Activated CD8-positive, alpha-beta memory T cell treated with anti-CD3 and anti-CD28 coated beads for 1 hour (primary cell): ENCODE measurements at places on chromosomes 11 and 22.
A peak's percentile ranks its signal among the peaks of the same experiment; 100 is the strongest.

- DNase-seq = no peak
Observed at GRCh38 chr11:34204396-34205279, 99.2 kb downstream of the NAT10 start.

DNA sequence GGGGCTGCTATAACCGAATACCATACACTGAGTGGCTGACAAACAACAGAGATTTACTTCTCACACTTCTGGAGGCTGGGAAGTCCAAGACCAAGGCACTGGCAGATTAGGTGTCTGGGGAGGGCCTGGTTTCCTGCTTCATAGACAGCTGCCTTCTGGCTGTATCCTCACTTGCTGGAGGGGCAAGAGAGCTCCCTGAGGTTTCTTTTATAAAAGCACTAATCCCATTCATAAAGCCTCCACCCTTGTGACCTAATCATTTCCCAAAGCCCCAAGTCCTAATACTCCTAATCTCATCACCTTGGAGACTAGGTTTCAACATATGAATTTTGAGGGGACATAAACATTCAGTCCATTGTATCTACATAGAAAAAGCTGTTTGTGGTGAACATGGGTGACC, 131.8 kb downstream of the KIRREL3 start:
- DNase-seq = no peak

GRCh38 chr22:35887296-35887875, 141.2 kb downstream of the RBFOX2 start:
- no peak for DNase-seq

DNA sequence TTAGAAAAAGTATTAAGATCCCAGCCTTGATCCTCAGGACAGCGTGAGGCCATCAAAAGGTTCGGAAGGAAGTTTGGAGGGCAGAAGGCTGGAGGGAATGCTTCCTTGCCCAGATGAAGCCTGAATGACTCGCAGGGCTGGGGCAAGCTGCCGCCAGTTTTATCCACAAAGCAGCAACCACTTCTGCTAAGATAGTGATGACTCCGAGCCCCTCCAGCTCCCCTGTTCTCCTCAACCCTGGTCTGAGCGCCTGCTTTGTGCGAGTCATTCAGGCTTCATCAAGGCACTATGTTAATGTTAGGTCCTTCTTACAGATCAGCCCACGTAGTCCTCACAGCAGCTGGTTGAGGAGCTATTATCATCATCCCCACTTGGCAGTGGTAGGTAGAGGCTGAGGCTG, 158.8 kb downstream of the COMMD9 start:
- no peak for DNase-seq

- no peak for DNase-seq
Observed at GRCh38 chr22:20579273-20580120, 72.1 kb downstream of the MED15 start.

- DNase-seq = no peak
Observed at GRCh38 chr22:23383491-23384361, 196.4 kb downstream of the IGLL1 start.

DNA sequence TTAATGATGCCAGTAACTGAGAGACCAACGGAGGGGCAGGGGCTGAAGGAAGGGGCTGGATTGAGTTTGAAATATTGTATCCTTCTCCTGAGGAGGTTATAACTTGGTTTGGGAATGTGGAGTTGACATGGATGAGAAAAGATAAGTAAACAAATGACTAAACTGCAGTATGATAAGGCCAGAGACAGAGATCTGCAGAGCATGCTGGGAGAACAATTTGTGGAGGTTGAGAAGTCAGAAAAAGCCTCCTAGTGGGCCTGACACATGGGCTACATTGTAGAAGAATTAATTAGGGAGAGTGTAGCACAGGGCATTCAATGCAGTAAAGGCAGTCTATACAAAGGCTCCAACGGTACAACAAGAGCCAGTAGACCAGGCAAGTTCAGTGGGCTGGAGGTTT, 55.9 kb downstream of the SPON1 start:
- no peak for DNase-seq

- DNase-seq = no peak
Observed at GRCh38 chr22:32958001-32958400, 100.2 kb downstream of the SYN3 start.

GRCh38 chr11:77801477-77801876, 19.0 kb downstream of the RSF1 start:
- DNase-seq = no peak

- DNase-seq = no peak
Observed at GRCh38 chr22:46297151-46297812, 612 bp downstream of the GTSE1 start.

- no peak for DNase-seq
Observed at GRCh38 chr22:18023509-18024275, 669 bp downstream of the MICAL3 start.

DNA sequence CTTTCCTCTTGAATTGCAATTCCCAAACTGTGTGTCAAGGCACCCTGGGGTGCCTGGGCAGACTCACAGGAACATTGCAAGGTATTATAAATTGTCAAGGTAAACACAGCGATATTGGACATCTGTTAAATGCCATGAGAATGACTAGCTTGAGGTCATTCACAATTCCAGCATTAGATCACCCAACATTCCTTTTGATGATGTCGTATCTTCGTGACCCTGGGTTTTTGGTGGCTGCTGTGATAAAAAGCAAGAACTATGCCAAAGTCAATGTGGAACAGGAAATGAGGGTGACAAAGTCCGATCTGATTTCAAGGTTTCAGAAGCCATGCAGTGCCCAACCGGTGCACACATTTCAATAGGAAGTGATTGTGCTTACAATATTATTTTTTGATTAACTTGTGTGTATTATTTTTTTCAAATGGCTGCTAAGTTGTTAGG, 458.4 kb downstream of the MIAT start:
- DNase-seq = no peak

GRCh38 chr22:46693634-46694415, 44.2 kb downstream of the CERK start:
- DNase-seq = no peak

DNA sequence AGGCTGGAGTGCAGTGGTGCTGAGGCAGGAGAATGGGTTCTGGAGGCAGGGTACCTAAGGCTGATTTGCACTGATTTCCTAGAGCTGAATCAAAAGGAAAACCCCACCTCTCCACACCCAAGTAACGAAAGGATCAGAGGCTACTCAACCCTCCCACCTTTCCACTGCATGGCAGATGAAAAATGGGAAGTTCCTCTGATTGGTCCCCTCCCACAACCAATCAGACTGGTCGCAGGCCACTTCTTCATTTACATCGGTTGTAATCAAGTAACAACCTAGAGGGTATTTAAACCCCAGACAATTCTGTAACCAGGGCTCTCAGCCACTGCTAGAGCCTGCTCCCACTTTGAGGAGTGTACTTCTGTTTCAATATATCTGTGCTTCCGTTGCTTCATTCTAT, 18.6 kb upstream of the PARVB start:
- no peak for DNase-seq

GRCh38 chr11:130131961-130132850, 27.4 kb upstream of the ST14 start:
- peak; percentile 15 for DNase-seq

DNA sequence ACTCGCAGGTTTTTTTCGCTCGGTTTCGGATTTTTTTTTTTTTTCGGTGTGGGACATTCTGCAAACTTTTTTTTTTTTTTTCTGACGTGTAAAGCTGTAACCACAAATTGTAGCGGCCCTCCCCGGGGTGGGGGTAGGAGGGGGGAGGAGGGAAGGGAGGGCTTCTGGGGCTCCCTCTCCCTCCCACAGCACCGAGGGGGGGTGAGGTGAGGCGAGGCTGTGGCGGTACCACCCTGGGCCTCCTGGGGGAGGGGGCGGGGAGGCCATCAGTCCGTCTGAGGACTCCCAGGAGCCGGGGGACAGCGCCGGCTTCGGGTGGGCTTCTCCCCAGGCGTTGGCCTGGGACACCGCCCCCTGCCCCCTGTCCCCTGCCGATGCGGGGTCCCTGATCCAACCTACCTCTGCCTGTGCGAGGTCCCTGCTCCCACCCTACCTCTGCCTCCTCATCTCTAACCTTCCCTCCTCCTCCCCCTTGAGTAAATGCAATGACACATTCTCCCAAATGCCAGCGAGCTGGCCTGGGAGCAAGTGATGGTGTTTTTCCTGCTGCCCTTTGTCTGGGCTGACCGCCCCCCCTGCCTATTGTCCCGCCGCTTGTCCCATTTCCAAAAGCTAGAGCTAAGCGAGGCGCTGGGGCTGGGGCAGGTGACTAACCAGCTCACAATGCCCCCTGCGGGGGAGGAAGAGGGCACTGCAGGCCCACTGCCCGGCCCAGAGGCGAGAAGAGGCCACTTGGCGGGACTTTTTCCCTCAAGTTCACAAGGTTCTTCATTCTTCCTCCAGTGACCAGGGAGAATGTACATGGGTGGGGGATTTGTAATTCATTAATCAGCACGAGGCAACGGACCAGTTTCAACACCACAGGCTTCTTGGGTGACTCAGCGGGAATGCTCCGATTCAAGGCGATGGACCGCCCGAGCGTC, 511 bp upstream of the CLCF1 start:
- DNase-seq = peak; percentile 59

DNA sequence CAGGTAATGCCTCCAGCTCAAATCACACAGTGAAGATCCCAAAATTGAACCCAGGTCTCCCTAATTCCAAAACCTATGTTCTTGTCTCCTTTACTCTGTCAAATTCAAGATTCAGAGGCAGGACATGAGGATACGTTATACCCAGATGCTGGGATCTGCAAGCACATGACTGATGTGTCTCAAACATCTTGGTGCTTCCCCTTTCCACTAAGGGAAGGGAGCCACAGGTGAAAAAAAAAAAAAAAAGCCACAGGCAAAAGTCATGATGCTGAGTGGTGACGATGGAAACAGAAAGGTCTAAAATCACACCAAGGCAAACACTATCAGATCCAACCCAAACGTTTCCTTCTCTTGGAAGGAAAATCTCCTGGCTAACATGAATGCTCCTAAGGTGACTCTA, 24.0 kb downstream of the ABTB2 start:
- DNase-seq = no peak

DNA sequence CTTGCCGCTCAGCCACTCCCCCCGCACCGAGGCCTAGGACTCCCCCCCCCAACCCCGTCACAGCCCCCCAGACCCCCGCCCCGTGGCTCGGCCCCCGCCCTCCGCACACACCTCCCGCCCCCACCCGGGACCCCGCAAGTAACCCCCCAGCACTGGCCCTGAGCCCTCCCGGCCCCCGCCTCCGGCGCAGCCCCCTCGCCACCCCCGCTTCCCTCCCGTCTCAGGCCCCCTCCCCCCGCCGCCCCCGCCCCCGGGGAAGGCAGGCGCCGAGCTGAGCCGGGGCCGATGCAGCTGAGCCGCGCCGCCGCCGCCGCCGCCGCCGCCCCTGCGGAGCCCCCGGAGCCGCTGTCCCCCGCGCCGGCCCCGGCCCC, 1.5 kb downstream of the SHANK3 start:
- no peak for DNase-seq

- DNase-seq = no peak
Observed at GRCh38 chr11:131663405-131664200, 293.2 kb downstream of the NTM start.

DNA sequence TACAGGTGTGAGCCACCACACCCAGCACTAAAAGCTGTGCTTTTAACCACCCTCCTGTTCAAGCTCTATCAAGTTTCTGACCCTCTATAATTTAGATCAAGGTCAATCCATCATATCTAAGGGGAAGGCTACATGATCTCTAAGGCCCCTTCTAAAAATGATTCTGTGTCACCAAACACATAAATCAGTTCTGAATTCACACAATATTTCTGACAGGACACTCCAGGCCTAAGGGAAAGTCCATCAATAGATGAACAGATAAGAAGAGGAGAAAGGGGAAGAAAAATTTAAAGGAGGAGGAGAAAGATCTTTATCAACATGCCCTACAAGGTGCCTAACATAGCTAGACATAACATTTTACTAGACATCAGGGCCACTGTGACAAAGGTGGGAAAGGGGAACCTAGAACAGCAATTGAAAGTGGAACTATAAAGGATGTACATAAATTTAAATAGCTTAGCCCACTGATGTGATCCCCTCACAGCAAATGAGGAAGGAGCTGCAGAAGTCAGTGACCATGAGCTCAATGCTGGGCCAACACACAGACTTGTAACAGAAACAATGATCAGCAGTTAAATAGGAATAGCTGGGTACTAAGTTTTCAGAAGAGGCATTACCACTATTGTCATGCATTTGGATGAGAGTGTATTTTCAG, 4.7 kb downstream of the PRCP start:
- no peak for DNase-seq

DNA sequence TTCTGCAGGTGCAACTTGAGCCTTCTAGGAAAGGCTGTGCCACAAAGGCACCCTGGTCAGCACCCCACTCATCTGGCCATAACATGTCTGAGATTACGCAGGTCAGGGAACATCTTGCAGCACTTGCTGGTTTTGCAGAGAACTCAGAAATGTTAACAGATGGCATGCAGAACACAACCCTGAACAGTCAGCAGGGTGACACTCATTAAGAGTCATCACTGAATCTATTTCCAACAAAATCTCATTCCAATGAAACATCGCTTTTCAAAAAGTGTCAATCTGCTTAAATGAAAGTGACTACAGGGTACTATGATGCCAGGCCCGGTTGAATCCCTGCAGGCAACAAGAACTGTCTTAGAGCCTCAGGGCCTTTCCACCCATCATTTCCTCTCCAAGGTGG, 369.8 kb upstream of the CCDC90B start:
- DNase-seq = no peak

- no peak for DNase-seq
Observed at GRCh38 chr11:112316971-112317370, 56.3 kb upstream of the PLET1 start.

- DNase-seq = no peak
Observed at GRCh38 chr22:40258017-40258416, 80.3 kb downstream of the TNRC6B start.

- no peak for DNase-seq
Observed at GRCh38 chr11:109112261-109112660, 309.7 kb upstream of the C11orf87 start.

DNA sequence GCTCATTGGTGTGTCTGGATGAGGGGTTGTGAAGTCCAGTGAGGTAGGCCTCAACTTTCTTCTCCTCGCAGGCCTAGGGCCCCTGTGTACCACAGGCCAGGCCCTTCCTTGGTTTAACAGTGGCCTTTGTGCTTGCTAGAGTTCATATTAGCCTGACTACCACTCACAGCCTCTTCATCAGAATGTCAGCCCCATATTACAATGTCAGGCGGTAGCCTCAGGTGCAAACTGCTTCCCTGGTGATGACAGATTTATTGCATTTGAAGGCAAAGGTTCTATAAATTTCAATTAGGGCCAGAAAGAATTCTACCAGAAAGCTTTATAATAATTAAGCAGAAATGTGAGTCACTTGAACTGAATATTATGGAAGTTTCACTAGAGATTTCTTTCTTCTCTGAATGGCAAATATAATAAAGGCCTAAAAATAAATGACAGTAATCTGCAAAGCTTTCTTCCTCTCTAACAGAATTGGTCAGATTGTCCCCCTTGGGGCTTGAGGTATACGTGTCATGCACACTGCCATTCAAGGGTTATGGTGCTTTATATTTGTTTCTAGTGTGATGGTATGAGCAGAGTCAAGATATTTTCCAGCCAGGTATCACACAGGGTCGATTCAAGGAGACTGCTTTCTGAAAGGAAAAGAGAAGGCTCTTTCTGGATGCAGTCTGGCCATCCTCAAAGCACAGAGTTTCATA, 210.3 kb downstream of the CWF19L2 start:
- DNase-seq = no peak
